ENCODE measurements at places on chromosomes 5 and 9. TPM values are rescaled to one million over a fixed set of nuclear protein-coding genes. Genes with fewer than 3 reads are reported as not detected.

GRCh38 chr9:120934281-120934680 is 7.7 kb upstream of the TRAF1 start:
- peaks cover 9% of the 10 kb centered on the region for H3K4me1 ChIP-seq
- peak overlapping the region; percentile 90 for H3K27ac ChIP-seq
- H3K27me3 ChIP-seq: no peaks in the 10 kb centered on the region
- H3K4me3 ChIP-seq: no peak overlapping the region

DNA sequence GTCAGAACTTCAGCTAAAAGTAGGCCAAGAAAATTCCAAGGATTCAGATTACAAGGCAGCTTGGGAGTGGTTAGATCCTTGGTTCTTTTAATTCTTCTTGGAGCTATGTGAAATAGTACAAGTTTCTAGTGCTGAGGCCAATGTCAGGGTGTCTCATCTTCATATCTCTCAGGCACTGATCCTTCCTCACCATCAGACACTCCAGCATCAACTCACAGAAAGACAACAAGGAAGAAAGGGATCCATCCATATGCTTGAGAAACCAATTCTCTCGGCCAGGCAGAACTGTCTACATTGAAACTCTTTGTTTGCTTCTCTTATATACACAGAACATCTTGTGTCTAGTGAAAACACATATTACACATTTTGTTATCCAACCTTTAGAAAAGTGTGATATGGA is 362.1 kb upstream of the CCNH start:
- no peak for DNase-seq
- H3K27me3 ChIP-seq: peaks cover 5% of the 10 kb centered on the region
- no peak overlapping the region for H3K27ac ChIP-seq
- H3K4me1 ChIP-seq: no peaks in the 10 kb centered on the region
- no peaks in the 10 kb centered on the region for H3K36me3 ChIP-seq

The CAMLG gene
- total RNA-seq: 53.4 TPM

DNA sequence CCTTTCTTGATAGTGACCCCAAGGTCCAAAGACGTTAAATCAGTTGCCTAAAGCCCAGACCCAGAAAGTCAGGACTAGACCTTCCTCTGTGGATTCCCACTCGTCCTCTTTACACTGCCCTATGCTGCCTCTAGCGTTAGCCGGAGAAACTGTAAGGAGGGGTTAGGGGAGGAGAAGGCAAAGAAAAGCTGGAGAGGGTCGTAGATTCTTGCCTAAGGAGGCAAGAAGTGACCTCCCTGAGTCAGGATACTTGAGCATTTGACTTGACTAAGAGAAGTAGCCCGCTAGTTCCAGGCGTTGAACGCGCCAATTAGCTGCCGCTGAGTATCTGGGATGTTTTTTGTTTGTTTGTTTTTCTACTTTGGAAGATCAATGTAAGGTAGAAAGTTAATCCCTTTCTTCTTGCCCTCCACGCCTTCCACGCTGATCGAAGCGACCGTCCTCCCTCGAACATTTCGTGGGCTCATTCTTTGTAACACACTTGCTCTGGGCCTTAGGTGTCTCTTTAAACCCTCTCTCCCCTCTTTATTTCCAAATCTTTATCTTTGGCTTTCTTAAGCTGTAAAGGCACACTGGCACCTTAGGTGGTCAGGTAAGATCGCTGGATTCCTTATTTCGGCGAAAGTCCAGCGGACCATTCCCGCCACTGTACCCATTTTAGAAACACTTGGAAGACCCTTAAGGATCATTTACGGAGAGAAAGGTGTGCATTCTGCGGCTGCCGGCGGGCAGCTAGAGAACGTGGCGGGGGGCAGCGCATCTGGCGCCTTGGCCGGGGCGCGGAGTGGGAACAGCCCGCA is 5.1 kb upstream of the RGMB start:
- peaks cover 9% of the 10 kb centered on the region for H3K4me1 ChIP-seq
- H3K4me3 ChIP-seq: peak overlapping the region; percentile 55
- H3K27me3 ChIP-seq: no peaks in the 10 kb centered on the region

- no peak overlapping the region for H3K4me3 ChIP-seq
- H3K27me3 ChIP-seq: no peaks in the 10 kb centered on the region
- no peaks in the 10 kb centered on the region for H3K36me3 ChIP-seq
- H3K4me1 ChIP-seq: peaks cover 8% of the 10 kb centered on the region
These were observed 41.5 kb downstream of the CXXC5 start for GRCh38 chr5:139689631-139690063.

The ACSL6 gene
- total RNA-seq: 0.33 TPM

GRCh38 chr9:8027351-8027750 is 227.8 kb upstream of the DMAC1 start:
- no peaks in the 10 kb centered on the region for H3K27me3 ChIP-seq
- no peaks in the 10 kb centered on the region for H3K4me1 ChIP-seq
- H3K27ac ChIP-seq: no peak overlapping the region

The SPINK1 gene
- total RNA-seq: not detected

The PCDHGC5 gene
- 3.5 TPM for total RNA-seq
